Glutamatergic neuron (in vitro differentiated cells): ENCODE measurements at places on chromosomes 6 and 20. TPM values are rescaled to one million over a fixed set of nuclear protein-coding genes. Genes with fewer than 3 reads are reported as not detected.

GRCh38 chr6:170102582-170103481 is 188.0 kb downstream of the DLL1 start:
- no peak overlapping the region for H3K27ac ChIP-seq
- H3K27me3 ChIP-seq = peaks cover 12% of the 10 kb centered on the region
- no peak for DNase-seq
- H3K4me3 ChIP-seq = no peak overlapping the region

GRCh38 chr20:52490711-52491430 is 299.3 kb upstream of the ZFP64 start:
- H3K4me1 ChIP-seq = no peaks in the 10 kb centered on the region
- H3K4me3 ChIP-seq = no peak overlapping the region
- peaks cover 4% of the 10 kb centered on the region for H3K27me3 ChIP-seq

GRCh38 chr6:10837622-10837994 is 731 bp downstream of the MAK start:
- H3K36me3 ChIP-seq = peaks cover 4% of the 10 kb centered on the region
- DNase-seq = peak; percentile 22
- H3K4me1 ChIP-seq = peaks cover 4% of the 10 kb centered on the region
- H3K4me3 ChIP-seq = peak overlapping the region; percentile 92
- no peak overlapping the region for H3K27ac ChIP-seq

GRCh38 chr6:73727114-73727513 is 31.1 kb downstream of the CD109 start:
- no peaks in the 10 kb centered on the region for H3K4me1 ChIP-seq
- H3K36me3 ChIP-seq = no peaks in the 10 kb centered on the region
- DNase-seq = no peak

DEFB125 gene
- total RNA-seq = not detected

DNA sequence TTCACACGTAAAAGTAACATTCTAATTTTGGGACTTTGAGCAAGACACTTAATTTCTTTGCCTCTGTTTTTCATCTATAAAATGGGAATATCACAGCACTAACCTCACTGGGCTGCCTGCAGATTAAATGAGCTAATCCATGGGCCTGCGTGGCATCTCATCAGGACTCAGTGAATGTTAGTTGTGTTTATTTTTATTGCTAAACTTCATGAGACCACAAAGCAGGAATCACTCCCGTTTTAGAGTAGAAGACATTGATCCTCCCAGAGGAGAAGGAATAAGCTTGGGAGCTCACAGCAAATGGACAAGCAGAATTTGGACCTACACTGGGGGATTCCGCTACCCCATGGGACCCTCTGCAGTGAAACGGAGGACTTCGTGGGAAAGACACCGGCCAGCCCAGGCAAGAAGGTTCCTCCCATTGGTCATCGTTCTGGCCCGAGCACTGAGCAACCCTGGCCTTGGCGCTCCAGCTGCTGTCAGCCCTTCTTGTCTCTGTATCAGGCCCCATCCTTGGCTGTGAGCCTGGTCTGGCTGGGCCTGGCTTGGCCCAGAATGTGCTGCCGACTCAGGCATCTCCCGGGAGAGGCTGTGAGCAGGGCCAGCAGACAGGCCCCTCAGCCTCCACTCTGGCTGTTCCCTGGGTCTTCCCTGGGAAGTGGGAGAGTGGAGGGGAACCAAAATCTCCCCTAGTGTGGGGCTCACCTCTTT is 79.8 kb downstream of the NFATC2 start:
- no peak overlapping the region for H3K4me3 ChIP-seq
- peaks cover 1% of the 10 kb centered on the region for H3K4me1 ChIP-seq

- no peak for DNase-seq
- no peak overlapping the region for H3K4me3 ChIP-seq
- H3K27me3 ChIP-seq = no peaks in the 10 kb centered on the region
- no peaks in the 10 kb centered on the region for H3K36me3 ChIP-seq
- H3K27ac ChIP-seq = no peak overlapping the region
- H3K4me1 ChIP-seq = peaks cover 3% of the 10 kb centered on the region
Observed at GRCh38 chr20:24617757-24618450, 148.5 kb downstream of the SYNDIG1 start.
